ENCODE measurements at places on chromosomes 2 and 18.

DNA sequence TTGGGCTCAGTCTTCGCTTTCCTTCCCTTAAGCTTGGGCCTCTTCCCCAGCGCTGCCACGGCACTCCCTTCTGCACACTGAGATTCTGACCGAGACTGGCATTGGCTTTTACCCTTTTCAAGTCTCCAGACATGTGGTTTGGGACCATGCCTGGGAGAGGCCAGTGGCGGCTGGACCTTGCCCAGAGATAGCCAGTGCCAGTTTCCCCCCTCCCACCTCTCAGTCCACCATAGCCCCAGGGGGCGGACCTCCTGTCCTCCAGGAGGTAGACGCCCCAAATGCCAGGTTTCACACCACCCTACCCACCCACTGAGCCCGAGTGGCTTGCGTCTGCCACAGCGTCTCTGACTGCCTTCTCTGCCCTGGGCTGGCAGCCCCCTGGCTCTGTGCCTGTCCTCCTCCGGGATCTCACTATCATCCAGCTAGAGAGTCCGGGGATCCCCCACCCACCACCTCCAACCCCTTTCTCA lies 47.7 kb downstream of the INPP5D start:
- no peak for DNase-seq

GRCh38 chr2:226137201-226137811 lies 662.3 kb downstream of the IRS1 start:
- DNase-seq: no peak

DNA sequence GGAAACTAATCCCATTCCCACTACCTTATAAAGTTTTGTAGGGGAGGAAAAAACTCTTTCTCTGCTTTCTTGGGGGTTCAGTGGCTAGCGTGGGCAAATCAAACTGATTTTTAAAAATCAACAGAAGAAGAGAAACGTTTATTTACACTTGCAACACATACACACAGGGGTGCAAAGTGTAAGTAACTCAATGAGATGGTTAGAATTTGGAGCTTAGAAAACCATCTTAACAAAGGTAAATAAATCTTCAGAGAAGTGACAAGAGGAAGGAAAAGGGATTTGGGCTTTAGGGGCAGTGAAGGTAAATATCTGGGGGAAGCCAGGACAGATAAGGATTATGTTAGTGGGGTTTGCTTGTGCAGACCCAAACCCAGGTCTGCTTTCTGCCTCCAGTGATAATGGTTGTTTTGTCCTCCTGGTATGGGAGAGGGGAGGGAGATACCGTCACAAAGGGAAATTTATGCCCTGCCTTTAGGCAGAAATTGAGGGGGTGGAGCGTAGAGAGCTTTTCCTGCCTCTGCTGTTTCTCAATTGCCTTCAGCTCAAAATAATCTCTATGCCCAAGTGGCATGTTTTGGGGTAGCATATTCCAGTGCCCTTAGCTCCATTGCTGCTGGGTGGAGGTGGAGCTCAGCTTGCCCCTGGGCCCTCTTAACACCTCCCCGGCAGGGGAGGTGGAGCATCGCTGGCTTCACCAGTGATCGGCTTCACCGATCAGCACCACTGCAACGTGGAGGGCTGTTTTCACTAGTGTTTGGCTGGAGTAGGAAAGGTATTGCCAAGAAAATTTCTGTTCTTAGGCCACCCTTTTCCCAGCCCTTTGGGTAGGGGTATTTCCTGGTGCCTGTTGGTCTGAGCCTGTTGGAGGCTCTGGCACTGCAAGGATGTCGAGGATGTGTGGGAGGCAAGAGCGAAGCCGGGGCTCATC lies 92.2 kb downstream of the TEX51 start:
- DNase-seq: no peak

GRCh38 chr2:189276277-189276676 lies 96.7 kb upstream of the COL5A2 start:
- DNase-seq: no peak

DNA sequence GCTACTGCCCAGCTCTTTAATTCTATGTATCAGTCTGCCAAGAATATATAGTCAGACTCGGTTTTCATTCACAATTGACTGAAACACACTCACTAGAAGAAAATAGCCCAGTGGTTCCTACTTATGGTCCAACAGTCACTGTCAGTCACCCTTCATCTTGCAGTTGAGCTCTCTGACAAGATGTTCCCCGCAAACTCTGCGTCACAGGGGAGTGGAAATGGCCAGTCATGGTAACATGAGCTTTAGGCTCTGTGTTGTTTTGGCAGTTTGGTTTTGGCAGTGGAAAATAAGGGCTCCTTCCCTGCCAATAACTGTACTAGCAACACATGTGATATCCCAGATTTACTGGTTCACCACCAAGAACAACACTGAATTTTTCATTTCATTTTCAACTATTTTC lies 122.5 kb downstream of the PRPF40A start:
- DNase-seq: no peak

GRCh38 chr2:8437949-8438400 lies 243.9 kb upstream of the ID2 start:
- DNase-seq: no peak

DNA sequence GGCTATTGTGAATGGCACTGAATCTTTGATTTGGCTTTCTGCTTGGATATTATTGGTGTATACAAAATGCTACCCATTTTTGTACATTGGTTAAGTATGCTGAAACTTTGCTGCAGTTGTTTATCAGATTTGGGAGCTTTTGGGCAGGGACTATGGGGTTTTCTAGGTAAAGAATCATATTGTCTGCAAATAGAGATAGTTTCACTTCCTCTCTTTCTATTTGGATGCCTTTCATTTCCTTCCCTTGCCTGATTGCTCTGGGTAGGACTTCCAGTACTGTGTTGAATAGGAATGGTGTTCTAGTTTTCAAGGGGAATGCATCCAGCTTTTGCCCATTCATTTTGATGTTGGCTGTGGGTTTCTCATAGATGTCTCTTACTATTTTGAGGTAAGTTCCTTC lies 489.1 kb upstream of the LRATD1 start:
- DNase-seq: no peak

GRCh38 chr2:178115271-178115670 lies 3.0 kb downstream of the RBM45 start:
- no peak for DNase-seq

DNA sequence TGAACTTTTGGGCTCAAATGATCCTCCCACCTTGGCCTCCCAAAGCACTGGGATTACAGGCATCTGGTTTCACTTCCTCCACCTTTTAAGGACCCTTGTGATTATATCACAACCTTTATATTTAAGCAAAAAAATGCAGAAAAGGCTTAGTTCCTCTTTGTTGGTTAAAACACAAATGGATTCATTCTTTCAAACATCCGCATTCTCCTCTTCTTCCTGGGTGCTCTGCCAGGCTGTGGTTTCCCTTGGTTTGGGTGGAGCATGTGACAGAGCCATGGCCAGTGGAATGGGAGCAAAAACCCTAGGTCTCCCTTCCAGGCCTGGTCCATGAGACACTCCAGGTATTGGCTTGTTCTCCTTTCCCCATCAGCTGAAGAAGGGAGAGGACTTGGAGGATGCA lies 9.9 kb upstream of the SLC66A3 start:
- DNase-seq: no peak

- no peak for DNase-seq
Observed at GRCh38 chr2:215887303-215887702, 126.0 kb downstream of the MREG start.

DNA sequence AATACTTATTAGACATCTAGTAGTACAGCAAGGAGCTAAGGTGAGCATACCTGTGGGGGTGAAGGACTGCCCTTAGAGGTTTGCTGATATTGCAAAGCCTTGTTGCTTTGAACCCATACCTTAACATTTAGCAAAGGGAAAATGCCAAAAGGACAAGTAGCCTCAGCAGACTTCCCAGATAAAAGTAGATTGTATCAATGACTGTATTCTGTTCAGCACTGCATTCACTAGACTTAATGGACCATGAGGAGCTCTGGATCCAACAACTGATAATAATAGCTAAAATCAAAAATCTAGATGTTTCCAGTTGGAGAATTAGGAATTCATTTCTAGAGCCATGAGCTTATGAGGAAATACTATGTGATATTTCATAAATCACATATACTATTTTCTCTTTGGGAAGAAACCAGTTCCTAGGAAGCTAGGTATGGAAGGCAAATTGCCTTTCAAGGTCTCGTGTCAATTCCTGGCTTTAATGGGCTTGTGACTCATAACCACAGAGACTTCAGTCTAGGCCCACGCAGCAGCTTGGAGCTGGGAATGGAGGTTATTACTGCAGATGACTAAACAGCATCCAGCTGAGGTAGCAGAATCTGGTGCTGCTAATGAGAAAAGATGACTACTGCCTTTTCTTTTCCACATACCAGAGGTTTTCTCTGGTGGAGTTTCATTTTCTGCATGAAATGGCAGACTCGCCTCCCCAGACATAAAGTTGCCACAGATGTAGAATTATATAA lies 191.2 kb upstream of the NABP1 start:
- no peak for DNase-seq

- DNase-seq: no peak
Observed at GRCh38 chr2:151200844-151201243, 60.8 kb downstream of the RBM43 start.

DNA sequence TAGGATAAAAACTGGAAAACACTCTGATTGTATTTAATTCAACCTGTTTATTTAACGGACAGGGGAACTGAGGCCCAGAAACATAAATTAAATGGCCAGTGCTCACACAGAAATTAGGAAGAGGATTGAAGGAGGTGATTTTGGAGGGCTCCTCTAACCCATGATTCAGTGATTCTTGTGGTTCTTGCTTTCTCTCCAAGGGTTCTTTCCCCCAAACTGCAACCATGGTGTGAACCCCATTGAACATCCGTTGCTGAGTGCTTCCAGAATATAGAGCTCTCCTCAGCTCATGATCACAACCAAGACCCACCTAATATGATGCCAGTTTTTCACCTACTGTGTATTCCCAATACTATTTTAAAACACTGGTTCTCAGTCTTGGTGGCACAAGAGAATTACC lies 41.4 kb downstream of the BMP10 start:
- no peak for DNase-seq

DNA sequence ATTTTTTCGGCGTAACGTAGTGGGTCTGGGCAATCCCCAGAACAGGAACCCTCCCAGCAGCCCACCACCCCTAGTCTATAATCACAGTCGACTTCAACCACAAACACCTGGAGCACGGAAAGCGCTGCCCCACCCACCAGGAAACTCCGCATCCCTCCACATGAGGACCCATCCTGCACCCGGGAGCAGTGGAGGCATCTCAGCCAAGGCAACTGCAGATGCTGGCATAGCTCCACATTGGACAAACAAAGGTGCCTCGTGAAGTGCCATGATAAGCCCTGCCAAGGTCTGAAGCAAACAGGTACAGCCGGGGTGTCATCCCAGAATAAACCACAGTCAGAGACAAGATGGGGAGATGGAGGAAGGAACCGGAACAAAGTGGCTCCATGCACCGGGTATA lies 24.3 kb upstream of the COPS8 start:
- no peak for DNase-seq

- no peak for DNase-seq
Observed at GRCh38 chr2:112182581-112183034, 44.4 kb downstream of the FBLN7 start.

- no peak for DNase-seq
Observed at GRCh38 chr2:64787698-64788097, 134.0 kb upstream of the SERTAD2 start.

DNA sequence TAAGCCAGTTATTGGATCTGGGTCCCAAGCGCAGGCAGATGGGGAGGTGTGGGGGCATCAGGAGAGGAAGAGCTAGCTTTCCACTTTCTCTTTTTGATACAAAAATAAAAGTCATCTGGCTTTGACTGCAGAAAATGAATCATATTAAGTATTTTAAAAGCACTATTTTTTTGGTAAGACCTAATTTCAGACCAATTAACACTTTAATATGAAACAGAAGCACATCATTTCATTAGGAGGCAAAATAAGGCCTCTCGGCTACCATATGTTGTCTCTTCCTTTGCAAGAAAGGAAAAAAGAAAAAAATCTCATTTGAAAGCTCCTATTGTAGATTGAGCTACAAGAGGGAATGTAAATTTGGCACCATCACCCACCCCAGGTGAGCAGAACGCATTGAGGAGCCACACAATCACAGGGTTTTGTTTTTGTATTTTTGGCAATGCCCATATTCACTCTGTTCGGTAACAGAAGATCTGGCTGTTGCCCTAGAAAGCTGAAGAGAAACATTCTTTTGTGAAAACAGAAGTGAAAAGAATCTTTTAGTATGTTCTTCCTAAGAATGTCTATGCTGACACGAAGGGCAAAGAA lies 390.7 kb upstream of the ETAA1 start:
- DNase-seq: no peak

DNA sequence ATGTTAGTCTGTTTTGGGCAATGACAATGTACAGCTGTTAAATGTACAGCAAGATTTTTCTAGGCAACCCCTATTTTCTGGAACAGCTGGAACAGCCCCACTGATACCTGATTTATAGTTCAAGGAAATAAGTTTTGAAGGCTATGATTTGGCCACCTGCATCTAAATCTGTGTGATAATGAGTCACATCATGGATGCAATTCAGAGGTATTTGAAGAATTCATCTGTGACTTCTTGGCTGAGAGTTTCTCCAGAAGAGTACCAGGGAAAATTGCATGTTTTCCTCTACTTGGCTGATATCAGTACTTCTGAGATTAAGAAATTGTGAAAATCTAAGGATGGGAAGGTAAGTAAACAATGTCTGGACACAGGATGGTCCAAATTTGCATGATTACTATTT lies 40.7 kb upstream of the NT5C1B start:
- DNase-seq: no peak
